Calu3 (cell line): ENCODE measurements at places on chromosomes 7 and 10. TPM values are rescaled to one million over a fixed set of nuclear protein-coding genes. Genes with fewer than 3 reads are reported as not detected.

The CDHR3 gene
- 4.0 and 4.1 TPM in 2 replicates for total RNA-seq

- H3K27ac ChIP-seq: no peak overlapping the region
- H3K27me3 ChIP-seq: peaks cover 70% of the 10 kb centered on the region
- no peak overlapping the region for H3K4me3 ChIP-seq
- no peak for DNase-seq
- H3K4me1 ChIP-seq: no peaks in the 10 kb centered on the region
- H3K36me3 ChIP-seq: no peaks in the 10 kb centered on the region
These were observed 166.3 kb downstream of the GRID1 start for GRCh38 chr10:86200269-86200668.

GRCh38 chr10:124529661-124530214 lies 68.1 kb downstream of the LHPP start:
- peaks cover 7% of the 10 kb centered on the region for H3K4me1 ChIP-seq
- H3K27me3 ChIP-seq: no peaks in the 10 kb centered on the region
- H3K4me3 ChIP-seq: no peak overlapping the region
- DNase-seq: no peak
- peaks cover 7% of the 10 kb centered on the region for H3K36me3 ChIP-seq
- H3K27ac ChIP-seq: no peak overlapping the region

DNA sequence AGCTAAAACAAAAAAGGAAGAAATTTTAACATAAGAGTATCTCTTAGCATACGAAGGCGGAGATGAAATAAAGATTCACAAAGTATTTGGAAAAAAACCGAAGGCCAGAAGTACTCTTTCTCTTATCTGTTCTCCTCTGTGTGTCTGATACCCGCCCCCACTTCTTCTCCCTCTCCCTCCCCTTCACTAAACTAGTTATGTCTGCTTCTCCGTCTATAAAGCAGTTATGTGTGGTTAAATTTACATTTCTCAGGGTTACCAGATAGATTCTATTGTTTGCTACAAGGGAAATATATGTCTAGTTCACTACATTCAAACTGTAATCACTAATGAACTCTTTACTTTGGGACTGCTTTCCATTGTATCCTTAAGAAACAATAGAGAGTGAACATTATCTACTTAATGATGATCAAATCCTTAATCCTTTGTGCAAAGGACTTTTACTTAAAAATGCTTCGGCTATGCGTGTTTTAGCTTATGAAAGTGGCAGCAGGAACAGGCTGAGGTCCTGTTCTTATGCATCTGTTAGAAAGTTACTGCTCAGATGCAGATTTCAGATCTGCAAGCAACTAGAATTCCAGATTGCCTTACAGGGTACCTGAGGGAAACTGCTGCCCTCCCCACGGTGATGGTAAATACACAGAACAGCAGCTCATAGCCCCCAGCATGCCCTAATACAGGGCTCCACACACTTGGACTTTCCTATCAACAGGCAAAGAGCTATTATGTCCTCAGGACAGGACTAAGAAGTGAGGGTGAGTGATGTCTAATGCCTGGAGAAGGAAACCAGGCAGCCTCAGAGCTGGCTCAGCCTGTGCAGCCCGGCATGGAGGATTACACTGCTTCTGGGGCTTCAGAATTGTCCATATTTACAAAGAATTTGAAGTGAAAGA lies 273.3 kb downstream of the FZD1 start:
- H3K36me3 ChIP-seq: no peaks in the 10 kb centered on the region
- no peaks in the 10 kb centered on the region for H3K27me3 ChIP-seq
- no peaks in the 10 kb centered on the region for H3K4me1 ChIP-seq
- DNase-seq: no peak

DNA sequence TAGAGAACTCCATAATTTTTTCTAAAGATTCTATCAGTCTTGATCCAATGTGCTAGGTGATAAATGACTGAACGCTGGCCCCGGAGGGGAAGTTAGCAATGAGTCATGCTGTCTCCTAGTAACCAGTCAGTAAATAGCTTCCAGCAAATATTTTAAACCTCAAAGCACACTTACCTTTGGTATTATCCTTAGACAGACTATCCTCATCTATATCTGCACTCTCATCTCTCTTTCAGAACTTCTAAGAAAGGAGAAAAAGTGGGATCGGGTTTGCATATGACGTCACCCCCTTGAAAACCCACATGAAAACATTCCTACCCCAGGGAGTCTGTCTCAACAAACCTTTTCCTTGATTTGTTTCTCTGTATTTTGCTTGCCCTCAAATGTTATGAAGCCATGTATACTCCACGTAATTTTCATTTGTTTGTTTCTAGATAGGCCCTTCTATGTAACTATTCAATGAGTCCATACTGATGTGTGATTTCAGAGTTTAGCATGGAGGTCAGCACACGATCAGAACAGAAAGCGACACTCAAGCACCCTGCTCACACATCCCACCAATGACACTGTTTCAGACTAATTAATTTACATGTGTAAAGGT lies 174.9 kb upstream of the NRP1 start:
- peak overlapping the region; percentile 95 for H3K27ac ChIP-seq
- H3K4me1 ChIP-seq: peaks cover 16% of the 10 kb centered on the region
- DNase-seq: peak; percentile 75
- H3K27me3 ChIP-seq: no peaks in the 10 kb centered on the region
- H3K36me3 ChIP-seq: peaks cover 7% of the 10 kb centered on the region
- H3K4me3 ChIP-seq: peak overlapping the region; percentile 36

- DNase-seq: peak; percentile 20
- no peak overlapping the region for H3K4me3 ChIP-seq
- H3K4me1 ChIP-seq: peaks cover 31% of the 10 kb centered on the region
- peak overlapping the region; percentile 8 for H3K27ac ChIP-seq
These were observed 92.0 kb downstream of the LSMEM1 start for GRCh38 chr7:112572669-112573301.
